ENCODE measurements at places on chromosomes 11 and 22.

GRCh38 chr11:32307913-32308312 lies 127.4 kb downstream of the WT1 start:
- no peak for DNase-seq

DNA sequence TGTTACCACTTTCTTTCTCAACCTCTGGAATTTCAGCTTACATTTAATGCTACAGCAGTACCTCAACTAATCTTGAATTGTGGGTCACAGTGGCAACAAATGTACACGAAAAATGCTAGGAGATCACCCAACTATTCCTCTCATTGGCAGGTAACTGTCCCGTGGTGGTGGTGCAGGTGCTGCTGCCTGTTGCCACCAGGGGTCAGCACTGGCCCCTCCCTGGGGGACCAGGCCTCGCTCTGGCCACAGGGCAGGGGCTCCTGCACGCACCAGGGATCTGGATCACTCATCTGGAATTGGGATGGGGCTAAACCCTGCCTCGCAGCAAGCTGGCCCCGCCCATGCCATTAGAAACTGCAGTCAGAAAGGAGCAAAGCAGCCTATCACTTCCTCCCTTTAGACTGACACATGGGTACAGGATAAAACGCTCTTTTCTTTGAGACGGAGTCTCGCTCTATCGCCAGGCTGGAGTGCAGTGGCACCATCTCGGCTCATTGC lies 6.9 kb upstream of the POLDIP3 start:
- peak; percentile 73 for DNase-seq

DNA sequence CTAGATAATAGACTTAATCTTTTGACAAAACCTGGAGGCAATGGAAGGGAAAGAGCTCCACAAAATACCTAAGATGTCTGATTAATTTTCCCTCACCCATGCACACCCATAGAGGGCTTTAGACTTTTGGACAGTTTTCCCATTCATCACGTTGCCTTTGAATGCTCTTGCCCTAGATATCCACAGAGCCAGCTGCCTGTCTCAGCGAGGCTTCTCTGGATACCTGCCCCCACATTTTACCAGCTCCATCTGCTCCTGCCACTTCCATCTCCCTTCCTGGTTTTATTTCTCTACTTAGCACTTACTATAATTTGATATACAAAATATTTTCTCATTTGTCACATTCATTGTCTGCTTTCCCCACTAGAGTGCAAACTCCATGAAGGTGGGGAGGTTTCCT lies 136.8 kb downstream of the FDX1 start:
- DNase-seq = no peak

DNA sequence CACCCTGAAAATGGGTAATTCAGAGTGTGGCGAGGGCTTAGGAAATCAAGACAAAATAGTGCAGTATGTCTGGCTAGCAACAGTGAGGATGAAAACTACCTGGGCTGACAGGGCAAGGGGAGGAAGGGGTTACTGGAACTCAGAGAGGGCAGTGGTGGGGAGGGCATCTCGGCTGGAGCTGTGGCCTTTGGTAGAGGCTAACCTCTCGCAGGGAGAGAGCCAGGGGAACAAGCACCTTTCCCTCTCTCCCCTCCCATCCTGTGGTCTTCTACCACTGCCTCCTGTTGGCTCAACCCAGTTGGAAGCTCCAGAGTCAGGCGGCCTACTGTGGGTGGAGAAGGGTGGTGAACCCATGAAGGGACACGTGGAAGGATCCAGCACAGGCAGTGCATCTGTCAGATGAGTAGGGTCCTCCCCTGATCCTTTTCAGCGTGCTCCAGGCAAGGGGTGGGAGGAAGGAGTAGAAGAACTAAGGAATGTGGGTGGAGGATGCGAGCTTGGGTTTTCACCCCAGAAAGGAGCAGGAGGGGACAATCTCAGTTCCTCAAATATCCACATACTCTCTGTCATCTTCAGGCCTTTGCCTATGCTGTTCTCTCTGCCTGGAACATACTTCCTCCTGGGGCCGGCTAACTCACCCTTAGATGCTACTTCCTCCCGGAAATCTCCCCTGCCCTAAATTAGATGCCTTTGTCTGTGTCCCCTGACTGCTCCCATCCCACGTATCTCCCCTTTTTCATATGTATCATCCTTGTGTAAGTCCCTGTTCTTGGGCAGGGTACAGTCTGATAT lies 6.2 kb upstream of the KCNE3 start:
- no peak for DNase-seq

GRCh38 chr11:62665075-62665598 lies at the start of the genes C11orf98 and CSKMT:
Gene C11orf98, minus strand, starts transcription at chr11:62665210. Its CDS starts 41 bp downstream, at chr11:62665169.
Gene CSKMT, plus strand, starts transcription at chr11:62665312. Its CDS starts 568 bp downstream, at chr11:62665880.
- peak; percentile 94 for DNase-seq

- no peak for DNase-seq
These were observed 3.7 kb downstream of the FAM180B start for GRCh38 chr11:47589977-47590861.
